ENCODE measurements at places on chromosomes 12 and 14.

DNA sequence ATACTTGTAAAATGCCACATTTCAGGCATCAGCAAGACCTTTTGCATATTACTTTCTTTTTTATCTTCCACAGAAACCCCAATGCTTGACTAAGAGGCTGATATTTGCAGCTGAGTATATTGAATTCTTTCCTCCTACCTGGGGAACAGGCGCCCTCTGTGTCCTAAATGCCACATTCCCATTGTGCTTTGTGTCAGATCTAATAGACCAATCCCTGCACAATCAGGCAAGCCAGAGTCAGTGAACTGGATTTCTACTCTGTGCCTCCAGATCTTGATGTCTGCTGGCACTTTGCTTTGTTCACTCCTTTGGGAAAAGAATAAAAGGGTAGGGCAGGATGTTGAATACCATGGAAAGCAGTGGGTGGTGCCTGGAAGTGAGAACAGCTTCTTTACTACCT, 22.4 kb upstream of the TAS2R42 start:
- no peak for DNase-seq

DNA sequence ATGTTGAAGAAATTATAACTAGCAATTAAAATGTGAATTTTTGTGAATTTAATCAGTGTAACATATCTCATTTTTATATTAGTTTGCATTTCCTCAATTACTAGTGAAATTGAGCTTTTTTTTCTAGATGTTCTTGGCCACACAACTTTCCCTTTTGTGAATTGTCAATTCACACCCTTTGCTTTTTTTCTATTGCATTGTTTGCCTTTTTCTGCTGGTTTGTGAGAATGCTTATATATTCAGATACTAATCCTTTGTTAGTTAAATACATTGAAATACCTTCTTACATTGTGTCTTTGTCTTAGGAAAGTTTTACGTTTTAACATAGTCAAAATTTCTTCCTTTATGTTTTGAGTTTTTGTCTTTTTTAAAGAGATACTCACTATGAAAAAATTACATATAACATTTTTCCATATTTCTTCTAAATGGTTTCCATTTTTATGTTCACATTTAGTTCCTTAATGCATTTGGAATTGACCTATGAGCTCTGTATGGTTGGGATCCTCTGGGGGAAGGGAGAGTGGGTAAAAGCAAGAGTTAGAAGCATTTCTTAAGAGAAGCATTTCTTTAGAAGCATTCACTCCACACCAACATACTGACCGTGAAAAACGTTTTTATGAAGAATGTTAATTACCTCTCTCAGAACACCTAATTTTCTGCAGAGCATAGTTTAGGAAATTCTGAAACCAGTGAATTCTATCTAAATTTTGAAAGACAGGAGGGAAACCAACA, 126.0 kb downstream of the CAPZA3 start:
- no peak for DNase-seq

- DNase-seq = no peak
Measured at GRCh38 chr12:5013266-5013730, 30.4 kb upstream of the KCNA5 start.

DNA sequence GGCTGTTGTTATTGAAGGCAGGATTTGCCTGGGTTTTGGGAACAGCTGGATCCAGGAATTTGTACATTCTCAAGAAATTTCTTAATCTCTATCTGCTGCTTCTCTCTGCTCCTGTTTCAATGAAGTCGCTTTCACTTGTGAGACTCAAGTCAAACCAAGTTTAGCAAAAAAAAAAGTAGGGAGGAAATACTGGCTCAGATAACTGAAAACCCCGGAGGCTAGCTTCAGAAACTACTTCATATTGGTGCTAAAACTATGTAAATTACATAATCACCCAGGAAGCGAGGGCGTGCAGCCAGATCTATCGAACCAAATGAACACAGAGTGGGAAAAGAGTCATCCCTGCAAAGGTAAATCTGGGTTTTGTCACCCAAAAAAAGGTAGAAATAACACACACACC, 68.3 kb upstream of the FICD start:
- no peak for DNase-seq

DNA sequence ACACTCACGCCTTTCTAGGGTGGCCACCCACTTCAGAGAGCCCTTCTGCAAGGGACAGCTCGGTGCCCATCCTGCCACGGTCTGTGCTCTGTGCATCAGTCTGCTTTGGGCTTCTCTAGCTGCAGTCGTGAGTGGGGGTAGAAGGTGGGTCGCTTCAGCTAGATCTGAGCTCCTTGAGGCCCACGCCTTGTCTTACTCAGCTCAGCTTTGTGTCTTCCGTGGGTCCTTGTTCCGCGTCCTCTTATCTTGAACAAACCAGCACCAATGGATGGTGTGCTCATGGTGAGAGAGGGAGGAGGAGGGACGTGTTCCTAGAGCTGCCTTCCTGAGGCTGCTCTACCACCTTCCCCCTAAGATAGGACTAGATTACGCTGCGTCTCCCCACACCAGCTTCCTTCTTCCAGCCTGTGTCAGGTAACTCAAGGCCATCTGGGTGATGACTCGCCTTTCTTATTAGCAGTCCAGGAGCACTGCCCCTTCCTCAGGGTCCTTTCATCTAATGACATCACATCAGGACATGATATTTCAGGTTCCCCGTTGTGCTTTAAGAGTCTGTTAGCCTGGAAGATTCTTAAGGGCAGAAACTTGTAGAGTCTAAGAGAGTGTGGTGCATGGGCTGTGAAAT, 118.8 kb downstream of the TSPAN9 start:
- no peak for DNase-seq

DNA sequence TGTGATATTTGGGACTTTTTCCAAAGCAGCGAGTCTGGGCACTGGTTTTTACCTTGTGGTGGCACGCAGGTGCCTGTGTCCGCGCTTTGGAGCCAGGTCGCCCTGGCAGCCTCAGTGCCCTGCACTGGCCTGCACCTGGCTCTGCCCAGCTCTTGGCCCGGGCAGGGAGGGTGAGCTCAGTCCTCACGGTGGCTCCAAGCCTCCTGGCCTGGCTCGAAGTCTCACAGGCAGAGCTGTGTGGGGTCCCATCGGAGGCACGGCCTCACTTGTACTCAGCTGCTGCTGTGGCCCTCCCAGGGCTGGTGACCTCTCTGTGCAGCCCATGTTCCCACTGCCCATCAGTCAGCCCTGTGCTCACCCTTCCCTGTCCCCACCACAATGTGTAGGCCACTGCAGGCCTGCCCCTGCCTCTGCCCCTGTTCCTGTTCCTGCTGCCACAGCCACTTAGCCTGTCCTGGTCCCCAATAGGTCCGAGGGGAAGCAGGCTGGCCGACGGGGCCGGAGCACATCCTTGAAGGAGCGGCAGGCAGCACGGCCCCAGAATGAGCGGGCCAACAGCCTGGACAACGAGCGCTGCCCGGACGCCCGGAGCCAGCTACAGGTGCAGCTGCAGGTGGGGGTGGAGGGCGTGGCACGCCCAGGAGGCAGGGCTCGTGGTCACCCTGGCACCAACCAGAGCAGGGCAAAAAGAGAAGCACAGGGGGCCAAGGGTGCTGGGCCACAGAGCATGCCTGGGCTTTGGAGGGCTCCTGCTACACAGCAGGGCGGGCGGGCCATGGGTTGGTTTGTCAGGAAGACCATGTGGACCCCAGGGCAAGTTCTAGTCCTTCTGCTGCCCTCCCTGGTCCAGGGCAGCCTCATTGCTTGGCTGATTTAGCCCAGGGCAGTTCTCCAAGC, 16.6 kb upstream of the TEX22 start:
- no peak for DNase-seq

DNA sequence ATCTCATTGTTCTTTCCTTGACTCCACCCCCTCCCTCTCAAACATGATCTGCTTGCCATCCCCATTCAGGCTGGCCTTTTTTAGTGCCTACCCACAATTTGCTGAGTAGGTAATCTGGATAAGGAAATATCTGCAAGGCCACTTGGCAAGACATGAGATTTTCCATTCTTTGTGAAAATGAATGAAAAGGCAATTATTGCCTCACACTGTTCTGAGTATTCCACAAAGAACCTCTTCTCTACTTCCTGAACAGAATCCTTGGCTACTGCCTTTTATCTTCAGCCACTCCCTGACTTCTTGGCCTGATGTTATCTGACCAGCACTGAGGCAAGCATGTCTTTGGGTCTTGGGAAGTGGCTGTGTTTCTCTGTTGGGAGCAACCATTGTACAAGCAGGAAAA, 263.2 kb upstream of the ATP2B1 start:
- no peak for DNase-seq

- DNase-seq = no peak
Measured at GRCh38 chr14:104724407-104724980, 465 bp downstream of the ADSS1 start.

DNA sequence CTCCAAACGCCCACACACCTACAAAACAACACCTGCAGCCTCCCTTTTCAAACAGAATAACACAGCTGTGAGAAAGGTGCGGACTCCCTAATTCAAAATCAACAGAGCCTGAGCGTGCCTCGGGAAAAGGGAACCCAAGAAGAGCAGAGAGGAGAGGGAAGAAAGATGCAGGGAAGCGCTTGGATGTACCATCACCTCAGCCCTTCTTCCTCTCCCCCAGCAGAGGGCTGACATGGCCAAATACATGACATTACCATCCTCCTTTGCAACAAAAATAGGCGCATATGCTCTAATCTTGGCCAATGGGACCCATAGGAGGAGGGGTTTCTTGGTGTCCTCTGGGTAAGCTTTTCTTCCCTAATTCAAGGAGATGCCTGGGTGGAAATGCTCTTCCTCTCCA, 78.0 kb downstream of the CPSF2 start:
- DNase-seq = no peak

- no peak for DNase-seq
Measured at GRCh38 chr14:103298620-103299019, 35.4 kb upstream of the EIF5 start.

Measured in amniotic stem cell (primary cell).